ENCODE measurements at places on chromosomes 2 and 18.

DNA sequence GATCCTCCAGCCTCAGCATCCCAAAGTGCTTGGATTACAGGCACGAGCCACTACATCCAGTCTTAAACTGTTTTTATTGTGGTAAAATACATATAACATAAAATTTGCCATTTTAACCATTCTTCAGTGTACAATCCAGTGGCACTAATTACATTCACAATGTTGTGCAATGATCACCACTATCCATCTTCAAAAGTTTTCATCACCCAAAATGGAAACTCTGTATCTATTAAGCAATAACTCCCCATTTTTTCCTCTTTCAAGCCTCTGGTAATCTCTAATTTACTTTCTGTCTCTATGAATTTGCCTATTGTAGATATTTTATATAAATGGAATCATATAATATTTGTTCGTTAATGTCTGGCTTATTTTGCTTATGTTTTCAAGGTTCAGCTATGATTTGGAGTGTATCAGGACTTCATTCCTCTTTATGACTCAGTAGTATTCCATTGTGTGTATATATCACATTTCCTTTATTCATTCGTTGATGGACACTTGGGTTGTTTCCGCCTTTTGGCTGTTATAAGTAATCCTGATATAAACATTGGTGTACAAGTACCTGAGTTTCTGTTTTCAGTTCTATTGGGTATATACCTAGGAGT, 71.8 kb downstream of the GFPT1 start:
- no peak for DNase-seq

GRCh38 chr2:50345701-50346591, 686.0 kb downstream of the NRXN1 start:
- DNase-seq: no peak

- DNase-seq: no peak
Measured at GRCh38 chr2:218405746-218406208, 6.1 kb downstream of the CTDSP1 start.

DNA sequence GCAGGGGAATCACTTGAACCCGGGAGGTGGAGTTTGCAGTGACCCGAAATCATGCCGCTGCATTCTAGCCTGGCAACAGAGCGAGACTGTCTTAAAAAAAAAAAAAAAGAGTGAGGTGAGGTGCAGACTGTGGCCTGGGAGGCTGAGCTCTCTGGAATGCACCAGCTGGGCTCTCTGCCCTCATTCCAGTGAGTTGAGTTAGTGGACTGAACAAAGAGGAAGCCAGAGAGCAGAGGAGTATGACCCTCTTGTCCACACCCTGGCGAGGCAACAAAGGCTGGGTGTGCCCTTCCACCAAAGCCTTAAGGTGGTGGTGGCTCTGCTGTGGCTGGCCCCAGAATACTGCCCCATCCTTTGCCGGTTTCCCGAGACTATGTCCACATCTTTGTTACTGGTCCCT, 71.3 kb upstream of the ACKR3 start:
- DNase-seq: peak; percentile 41

GRCh38 chr18:13077473-13077872, 86.3 kb downstream of the CEP192 start:
- no peak for DNase-seq

DNA sequence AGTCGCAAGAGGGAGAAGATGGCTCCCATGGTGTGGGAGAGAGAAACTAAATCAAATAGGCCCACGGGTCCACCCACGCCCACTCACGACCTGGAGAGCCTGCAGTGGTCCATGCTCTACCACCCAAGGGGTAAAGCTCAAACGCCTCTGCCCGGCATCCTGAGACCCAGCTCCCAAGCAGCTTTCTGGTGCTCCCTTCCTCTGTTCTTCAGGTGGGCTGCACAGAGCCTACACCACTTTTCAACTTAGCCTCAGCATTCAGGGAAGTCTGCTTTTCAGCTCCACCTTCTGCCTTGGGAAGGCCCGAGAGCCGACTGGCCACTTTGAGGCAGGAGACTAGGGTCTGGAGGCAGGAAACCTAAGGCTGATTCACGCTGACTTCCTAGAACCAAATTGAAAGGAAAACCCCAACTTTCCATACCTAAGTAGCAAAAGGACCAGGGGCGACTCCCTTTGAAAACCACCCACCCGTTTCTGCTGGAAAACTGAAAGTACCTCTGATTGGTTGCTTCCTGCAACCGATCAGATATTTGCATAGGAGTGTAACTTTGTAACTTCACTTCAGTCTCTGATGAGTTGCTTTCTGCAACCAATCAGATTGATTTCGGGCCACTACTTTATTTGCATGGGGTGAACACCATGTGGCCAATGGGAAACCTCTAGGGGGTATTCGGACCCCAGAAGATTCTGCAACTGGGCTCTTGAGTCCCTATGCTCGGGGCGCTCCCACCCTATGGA, 26.8 kb upstream of the SPATA3 start:
- no peak for DNase-seq

- no peak for DNase-seq
Measured at GRCh38 chr2:44362207-44363015, 664 bp downstream of the CAMKMT start.

DNA sequence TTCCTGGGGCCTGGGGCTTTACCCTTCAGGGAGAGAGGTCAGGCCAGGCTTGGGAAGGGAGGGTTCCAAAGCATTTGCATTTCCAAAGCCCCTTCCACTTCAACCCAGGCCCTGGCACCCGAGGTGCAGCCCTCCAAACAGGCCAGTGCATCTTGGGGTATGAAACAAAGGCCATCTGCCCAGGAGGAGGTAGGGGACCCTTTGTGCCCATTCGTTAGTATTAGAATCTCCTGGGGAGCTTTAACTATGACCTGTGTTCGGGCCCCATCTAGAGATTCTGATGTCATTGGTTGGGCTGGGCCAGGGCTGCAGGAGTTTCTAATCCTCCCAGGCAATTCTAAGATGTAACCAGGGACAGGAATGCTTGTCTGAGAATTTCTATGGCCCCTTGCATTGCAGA, 73.6 kb downstream of the CIB4 start:
- DNase-seq: no peak

DNA sequence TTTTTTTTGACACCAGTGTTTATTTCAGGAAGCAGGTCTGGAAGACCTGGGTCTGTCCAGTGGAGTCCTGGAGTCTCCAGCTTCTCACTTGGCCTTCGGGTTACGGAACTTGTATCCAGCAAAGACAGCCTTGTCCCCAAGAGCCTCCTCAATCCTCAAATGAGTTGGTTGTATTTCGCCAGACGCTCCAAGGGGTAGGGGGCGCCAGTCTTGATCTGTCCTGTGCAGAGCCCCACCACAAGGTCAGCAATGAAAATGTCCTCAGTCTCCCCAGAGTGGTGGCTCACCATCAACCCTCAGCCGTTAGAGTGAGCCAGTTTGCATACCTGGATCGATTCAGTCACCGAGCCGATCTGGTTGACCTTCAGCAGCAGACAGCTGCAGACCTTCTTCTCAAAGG, 21.9 kb downstream of the ASXL2 start:
- no peak for DNase-seq

GRCh38 chr2:16303273-16303577, 362.4 kb downstream of the CYRIA start:
- DNase-seq: no peak

DNA sequence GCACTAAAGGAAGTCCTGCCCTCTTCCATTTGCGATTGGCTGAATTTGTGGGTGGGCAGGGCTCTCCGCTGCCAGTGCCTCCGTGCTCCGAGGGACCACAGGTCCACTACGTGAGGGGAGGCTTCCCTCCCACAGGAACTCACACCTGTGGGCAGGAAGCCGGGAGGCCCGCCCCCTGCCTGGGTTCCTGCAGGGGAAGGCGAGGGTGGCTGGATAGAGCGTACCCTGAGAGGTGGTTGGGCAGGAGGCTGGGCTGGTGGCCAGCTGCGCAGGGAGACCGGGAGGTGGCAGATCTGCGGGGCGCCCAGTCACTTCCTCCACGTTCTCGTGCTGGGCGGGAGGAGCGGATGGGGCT, 47.0 kb upstream of the PTH2R start:
- DNase-seq: no peak

DNA sequence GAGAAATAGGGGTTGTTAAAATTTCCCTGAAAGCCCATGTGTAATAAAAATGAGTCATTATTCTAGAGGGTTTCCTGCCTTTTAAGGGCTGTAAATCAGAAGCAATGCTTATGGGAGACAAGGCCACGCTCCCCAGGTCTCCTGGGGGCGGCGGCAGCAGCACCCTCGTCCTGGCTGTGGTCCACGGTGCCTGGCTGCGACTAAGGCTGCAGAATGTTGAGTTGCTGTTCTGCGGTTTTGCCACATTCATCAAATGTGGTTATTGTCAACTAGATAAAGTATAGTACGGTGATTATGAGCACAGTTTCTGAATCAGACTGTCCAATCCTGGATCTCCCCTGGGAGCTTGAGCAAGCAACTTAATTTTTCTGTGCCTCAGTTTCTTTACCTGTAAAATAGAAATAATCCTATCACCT, 11.9 kb upstream of the AGFG1 start:
- DNase-seq: no peak

- DNase-seq: no peak
Measured at GRCh38 chr2:10658041-10658913, 31.5 kb downstream of the NOL10 start.

DNA sequence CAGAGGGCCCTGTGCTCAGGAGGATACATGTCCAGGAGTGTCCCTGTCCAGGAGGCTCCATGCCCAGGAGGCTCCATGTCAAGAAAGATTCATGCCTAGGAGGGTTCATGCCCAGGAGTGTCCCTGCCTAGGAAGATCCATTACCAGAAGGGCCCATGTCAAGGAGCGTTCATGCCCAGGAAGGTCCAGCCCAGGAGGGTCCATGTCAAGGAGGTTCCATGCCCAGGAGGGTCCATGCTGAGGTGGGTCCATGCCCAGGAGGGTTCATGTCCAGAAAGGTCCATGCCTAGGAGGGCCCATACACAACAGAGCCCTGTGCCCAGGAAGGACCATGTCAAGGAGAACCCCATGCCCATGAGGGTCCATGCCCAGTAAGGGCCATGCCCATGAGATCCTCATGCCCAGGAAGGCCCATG, 7.0 kb downstream of the GPR35 start:
- DNase-seq: no peak

DNA sequence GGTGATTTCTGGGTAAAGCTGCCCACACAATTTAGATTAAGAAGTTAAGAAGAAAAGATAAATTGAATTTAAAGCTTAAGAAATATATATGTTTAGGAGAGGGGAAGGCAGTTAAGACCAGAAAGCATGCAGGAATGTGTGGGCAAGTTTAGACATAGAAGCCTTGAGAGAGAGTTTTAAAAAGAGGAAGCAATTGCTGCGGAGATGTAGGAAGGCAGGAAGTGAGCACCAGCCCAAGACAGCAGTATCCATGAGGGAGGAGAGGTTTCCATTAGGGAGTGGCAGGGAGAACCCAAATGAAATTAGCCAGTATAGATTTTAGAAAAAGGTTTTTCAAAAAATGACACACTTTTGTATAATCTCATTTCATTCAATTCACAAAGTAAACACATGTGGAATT, 24.3 kb downstream of the DSC2 start:
- no peak for DNase-seq

DNA sequence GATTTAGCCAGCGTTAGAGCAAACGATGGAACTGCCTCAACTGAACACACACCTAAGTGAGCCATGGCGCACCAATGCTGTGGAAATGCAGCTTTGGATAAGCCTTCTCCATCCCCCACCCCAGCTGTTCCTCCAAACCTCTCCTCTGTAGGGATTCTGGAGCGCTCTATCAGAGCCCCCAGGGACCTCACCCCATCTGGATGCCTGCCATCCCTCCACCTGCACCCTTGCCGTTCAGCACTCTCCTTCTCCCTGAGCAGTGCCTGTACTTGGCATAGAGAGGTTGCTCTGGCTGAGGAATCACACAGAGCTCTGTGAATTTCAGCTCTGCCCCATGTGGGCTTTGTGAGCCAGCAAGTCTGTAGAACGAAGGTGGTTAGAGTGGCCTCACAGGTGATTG, 42.8 kb upstream of the INHBB start:
- no peak for DNase-seq

- DNase-seq: no peak
Measured at GRCh38 chr2:195706161-195706900, 49.3 kb downstream of the SLC39A10 start.

DNA sequence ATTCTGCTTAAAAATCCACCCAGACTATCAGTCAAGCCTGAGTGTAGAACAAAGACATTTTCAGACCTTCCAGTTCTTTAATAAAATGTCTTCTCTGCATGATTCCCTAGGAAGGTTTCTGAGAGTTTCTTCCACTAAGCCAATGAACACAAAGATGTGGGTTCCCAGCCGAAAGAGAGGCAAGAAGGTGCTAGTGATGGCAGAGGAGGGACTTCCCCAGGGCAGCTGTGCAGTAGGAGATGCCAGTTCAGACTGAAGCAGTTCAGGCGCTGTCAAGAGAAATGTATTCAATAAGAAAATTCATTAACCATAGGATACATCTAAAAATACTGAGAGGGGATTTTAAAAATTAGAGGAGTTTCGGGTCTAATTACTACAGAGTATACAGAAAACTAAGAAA, 83.3 kb downstream of the RND3 start:
- DNase-seq: no peak

DNA sequence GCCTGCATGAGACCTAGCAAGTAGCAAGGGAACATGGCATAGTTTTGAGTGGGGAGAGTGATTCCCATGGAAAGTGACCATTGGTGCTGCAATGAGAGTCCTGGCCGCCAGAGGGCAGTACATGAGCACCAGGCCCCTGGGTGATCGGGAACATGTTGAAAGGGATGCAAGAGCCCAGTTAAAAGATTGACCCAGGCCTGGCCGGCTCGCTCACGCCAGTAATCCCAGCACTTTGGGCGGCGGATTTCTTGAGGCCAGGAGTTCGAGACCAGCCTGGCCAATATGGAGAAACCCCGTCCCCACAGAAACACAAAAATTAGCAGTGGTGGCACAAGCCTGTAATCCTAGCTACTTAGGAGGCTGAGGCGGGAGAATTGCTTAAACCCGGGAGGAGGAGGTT, 22.2 kb downstream of the FAP start:
- DNase-seq: no peak

GRCh38 chr2:15471606-15472005, 89.5 kb downstream of the NBAS start:
- DNase-seq: no peak

DNA sequence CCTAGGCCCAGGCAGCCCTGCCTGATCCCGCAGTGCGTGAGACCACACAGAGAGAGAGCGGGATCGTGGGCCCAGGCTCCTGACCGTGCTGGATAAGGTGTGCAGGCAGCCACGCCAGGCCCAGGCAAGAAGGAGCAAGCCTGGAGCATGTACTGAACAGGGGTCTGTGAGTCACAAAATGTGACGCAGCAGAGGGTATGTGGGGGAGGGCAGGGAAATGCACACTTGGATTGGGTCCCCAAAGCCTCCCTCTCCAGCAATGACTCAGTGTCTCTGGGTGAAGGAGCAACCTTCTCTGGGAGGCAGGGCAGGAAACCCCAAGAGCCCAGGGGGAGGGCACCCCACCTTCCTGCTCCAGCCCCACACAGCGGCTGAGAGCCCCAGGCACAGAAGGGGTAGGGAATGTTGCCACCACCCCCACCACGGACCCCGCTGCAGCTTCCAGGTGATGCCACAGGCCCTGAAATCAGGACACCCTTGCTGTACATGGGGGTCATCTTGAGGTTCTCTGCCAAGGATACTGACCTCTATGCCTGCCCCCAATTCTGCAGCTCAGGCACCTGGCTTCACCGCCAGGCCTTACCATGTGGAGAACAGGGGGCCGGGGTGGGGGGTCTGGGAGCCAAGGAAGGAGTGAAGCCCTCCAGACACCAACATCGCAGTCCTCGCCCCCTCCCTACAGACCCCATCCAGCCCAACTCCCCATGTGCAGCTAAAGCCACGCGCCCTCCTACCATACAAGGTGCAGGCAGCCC, 1.3 kb upstream of the GPC1 start:
- DNase-seq: peak; percentile 53

GRCh38 chr18:42635378-42636048, 480.0 kb downstream of the RIT2 start:
- DNase-seq: no peak

GRCh38 chr2:185441486-185442005, 297.1 kb upstream of the FSIP2 start:
- no peak for DNase-seq

All from breast epithelium (tissue), 4 donors.